ENCODE measurements at places on chromosomes 16 and 17.

GRCh38 chr16:79053577-79053976 lies 547.0 kb downstream of the MAF start:
- DNase-seq = no peak

- DNase-seq = no peak
Observed at GRCh38 chr17:49334744-49335512, 27.1 kb downstream of the ZNF652 start.

DNA sequence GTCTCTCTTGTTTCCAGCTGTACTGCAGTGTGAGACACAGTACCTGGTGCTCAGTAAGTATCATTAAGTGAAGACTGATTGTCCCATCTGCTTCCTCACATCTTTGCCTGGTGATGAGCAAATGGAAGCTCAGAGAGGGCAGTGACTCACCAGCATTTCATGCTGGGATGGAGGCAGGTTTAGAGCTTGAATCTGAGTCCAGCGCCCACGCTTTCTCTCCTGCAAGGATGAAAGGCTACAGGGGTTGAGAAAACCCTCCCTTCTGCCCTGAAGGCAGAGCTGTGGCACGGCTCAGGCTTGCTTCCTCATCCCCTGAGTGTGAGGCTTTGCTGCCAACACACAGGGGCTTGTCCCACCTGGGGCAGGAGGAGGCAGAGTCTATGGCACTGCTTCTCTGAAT lies 1.5 kb upstream of the RNF112 start:
- DNase-seq = no peak

DNA sequence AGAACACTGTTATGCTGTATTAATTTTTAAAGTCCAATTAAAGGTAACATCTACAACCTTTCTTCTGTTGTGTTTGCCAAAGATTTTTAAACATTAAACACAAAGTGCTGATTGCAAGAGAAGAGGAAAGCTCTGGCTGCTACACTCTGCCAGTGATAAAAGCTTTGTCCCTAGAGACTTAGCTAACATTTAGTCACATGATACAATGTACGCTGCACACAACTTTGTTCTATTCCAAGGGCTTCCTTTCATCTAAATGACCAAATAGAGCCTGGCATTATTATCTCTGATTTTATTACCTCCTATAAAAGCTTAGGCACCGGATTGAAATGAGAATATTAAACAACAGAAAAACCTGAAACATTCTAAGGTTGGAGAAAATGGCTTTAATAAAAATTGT lies 388.7 kb upstream of the PMFBP1 start:
- no peak for DNase-seq

DNA sequence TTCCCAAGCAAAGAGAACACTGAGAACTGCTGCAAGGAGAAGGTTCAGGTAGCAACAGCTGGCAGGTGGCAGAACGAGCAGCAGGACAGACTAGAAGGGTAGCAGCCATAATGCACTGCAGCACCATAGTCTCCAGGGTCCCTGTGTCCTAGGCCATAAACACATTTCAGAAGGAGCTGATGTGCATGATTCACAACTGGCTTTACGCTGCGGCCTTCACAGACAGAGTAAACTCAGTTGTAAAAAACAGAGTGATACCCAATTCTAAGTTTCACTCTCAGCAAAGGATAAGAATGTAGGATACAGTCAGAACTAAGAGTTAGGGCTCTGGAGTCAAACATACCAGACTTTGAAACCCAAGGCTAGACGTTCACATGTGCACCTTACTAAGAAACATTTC lies 24.4 kb downstream of the ARHGAP17 start:
- DNase-seq = no peak

GRCh38 chr17:42230225-42230624 lies 35.9 kb upstream of the GHDC start:
- DNase-seq = no peak

DNA sequence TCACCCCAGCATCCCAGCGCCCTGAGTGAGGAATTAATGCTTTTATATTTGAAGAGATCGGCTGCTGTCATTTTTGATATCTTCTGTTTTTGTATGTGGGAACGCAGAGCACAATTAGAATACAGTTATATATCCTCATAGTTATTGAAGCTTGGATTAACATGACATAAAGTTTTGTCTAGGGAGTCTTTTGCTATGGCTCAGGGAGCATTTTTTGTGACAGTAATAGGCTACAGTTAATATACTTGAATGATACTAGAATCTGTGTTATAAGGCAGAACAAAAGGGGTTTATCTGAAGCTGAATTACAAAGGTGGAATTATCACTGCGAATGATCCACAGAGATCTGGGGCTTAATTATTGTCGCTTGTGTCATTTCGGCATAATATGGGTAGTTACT lies 239.4 kb downstream of the MSI2 start:
- no peak for DNase-seq

- DNase-seq = no peak
Observed at GRCh38 chr17:60335289-60335688, 56.6 kb downstream of the USP32 start.

DNA sequence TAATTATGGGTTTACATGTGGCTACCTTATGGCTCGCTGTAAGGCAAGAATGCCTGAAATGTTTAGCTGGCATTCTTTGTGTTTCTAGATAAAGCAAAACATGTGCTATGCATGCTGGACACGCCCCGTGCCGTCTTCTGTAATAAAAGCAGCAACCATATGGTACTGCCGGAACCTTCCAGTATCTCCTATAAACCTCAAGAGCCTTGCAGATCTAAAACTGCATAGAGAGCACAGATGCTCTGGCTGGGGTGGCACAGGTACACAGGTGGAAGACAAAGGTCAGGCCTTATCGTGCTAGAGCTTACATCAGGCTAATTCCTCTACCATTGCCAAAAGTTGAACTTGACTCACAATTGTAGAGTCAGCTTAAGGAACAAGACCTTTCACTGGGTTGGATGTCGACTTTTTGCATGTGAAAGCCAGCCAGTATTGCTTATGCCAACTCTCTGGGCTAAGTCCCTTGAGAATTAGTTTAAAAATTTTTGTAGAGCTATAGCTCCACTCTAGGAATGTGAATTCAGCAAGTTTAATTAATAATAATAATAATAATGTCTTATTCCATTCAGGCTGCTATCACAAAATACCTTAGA lies 187.4 kb upstream of the CACNG5 start:
- no peak for DNase-seq

- DNase-seq = no peak
Observed at GRCh38 chr17:7897773-7898172, 9.2 kb downstream of the CHD3 start.

DNA sequence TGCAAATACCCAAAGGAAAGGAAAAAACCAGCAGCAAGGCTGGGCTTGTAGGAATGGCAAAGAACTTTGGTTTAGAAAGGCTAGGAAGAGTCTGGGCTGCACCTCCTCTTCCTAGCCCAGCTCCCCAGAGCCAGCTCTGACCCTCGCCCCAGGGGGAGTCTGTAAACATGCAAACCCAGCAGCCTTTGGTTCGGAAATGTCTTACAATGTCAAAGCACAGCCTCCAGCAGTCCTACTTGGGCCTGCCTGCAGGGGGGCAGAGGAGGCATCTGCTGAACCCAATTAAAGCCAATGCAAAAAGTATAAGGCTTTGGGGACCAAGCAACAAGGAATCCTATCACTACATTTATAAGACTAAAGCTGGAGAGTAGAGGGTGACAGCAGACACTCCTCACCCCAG lies 5.0 kb upstream of the FTSJ3 start:
- no peak for DNase-seq

DNA sequence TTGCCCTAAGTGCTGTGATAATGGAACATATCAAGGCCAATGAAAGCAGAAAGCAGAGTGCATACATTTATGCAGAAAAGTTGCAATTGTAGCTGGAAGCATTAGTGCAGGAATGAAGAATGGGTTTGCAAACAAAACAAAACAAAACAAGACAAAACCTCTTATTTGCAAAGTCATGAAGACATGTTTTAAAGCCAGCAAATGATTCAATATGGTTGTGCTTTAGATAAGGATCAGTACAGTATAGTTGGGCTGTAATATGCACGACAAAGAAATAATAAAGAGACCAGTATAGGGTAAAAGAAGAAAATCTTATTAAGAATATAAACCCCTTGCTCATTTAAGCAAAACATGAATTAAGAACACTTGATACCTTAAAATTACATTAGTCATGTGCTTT lies 398.1 kb downstream of the KIF2B start:
- DNase-seq = no peak

DNA sequence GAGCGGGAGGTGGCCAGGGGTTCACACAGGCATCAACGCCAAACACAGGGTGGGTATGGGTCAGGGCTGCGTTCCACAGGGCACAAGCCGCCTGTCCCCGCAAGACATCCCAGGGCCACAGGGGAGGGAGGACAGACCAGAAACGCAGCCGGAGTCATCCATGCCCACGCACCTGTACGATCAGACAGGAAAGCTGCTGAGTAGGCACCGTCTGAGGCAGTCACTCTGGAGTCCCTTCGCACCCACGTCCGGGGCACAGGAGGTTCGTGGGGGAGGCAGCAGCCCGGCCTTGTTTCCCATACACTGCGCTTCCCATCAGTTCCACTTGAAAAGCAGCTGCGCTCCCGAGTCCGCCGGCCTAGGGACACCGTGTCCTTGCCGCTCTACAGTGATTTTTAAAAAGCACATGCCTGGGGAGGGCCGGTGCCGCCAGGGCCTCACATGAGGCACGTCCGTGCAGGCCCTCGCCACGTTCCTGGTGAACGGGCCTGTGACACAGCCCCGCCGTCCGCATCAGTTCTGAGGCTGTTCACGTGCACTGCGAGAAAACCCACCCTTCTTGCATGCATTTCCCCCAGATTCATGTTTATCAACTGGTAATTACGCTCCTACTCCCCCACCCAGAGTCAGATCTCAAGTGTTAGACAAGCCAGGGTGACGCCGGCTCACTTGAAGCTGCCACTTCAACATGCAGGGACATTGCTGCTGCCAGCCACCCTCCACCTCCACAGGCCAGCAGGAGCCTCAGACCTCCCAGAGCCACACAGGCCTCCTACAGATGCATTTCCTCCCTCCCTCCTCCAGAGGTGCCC lies 34.8 kb downstream of the WDR45B start:
- no peak for DNase-seq

DNA sequence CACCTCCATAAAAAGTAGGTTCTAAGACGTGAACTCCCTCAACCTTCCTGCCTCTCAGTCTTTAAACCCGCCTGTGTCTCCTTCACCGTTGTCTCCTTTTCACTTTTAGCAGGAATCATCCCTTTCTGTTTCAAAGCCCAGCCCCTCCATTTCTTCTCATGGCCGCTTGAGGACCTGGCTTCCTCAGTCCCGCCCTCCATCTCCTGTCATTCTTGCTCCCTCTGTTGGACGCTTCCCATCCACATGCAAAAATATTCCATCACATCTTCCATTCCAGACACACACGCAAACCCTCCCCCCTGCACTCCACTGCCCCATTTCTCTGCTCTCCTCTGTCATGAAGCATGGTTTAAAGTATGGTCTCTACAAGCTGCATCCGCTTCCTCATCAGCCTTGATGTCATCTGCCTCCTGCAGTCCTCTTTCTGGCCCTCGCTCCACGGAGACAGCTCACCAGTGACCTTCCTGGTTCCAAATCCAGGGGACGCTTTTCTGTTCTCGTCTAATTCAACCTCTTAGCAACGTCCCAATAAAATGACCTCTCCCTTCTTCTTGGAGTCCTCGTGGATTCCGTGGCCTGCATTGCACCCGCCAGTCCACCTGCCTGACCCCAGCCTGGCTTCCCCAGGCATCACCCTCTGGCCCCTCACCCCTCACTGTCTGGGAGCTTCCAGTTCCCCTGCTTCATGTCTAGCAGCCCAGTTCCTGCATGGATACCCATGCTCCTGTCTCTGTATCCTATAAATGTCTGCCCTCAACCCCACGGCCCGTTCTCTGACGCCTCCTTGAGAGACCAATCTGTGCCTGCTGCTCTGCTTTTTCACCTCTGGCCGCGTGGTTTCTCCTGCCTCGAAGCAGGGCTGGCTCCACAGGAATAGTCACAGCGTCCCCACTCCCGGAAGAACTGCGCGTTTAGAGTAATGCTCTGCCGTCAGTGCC lies 26.2 kb downstream of the ANKRD40 start:
- DNase-seq = no peak
